ENCODE measurements at places on chromosomes 12 and 14. TPM values are rescaled to one million over a fixed set of nuclear protein-coding genes. Genes with fewer than 3 reads are reported as not detected.

GRCh38 chr14:85313560-85314207 lies 216.3 kb upstream of the FLRT2 start:
- H3K36me3 ChIP-seq = no peaks in the 10 kb centered on the region
- H3K27ac ChIP-seq = no peak overlapping the region
- no peaks in the 10 kb centered on the region for H3K4me1 ChIP-seq
- H3K4me3 ChIP-seq = no peak overlapping the region

GRCh38 chr12:117370588-117370987 lies 9.2 kb upstream of the NOS1 start:
- no peak overlapping the region for H3K4me3 ChIP-seq
- H3K4me1 ChIP-seq = no peaks in the 10 kb centered on the region
- H3K36me3 ChIP-seq = no peaks in the 10 kb centered on the region
- DNase-seq = no peak

DNA sequence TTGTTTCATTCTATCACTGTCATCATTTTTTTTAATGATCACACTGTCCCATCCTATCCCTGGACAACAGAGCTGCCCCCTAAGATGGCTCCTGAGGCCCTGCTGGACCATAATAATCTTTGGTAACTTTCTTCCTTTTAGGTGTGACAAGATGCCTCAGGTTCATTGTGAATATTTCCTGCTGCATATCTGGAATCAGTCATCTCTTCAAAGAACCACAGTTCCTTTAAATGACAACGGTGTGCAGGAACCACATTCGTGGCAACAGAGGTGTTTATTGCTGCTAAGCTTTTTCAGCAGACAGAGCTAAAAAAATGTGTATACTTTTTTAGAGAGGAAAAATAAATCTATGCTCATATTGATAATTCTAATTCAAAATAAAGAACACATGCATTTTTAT lies 312.9 kb downstream of the MED13L start:
- no peak for DNase-seq
- H3K36me3 ChIP-seq = peaks cover 31% of the 10 kb centered on the region
- H3K27ac ChIP-seq = no peak overlapping the region
- no peaks in the 10 kb centered on the region for H3K4me1 ChIP-seq
- no peak overlapping the region for H3K4me3 ChIP-seq
- no peaks in the 10 kb centered on the region for H3K27me3 ChIP-seq

- 0 out of 2 replicates have a peak, but pooled peaks cover 7% of the 10 kb centered on the region for H3K27me3 ChIP-seq
- H3K4me3 ChIP-seq = no peak overlapping the region
- no peaks in the 10 kb centered on the region for H3K36me3 ChIP-seq
- DNase-seq = no peak
Measured at GRCh38 chr12:47714826-47715386, 9.1 kb upstream of the RPAP3 start.

GRCh38 chr12:22881878-22882385 lies 257.0 kb downstream of the ETNK1 start:
- no peaks in the 10 kb centered on the region for H3K4me1 ChIP-seq
- H3K27me3 ChIP-seq = no peaks in the 10 kb centered on the region
- DNase-seq = no peak
- no peak overlapping the region for H3K27ac ChIP-seq
- H3K4me3 ChIP-seq = no peak overlapping the region
- no peaks in the 10 kb centered on the region for H3K36me3 ChIP-seq

- H3K36me3 ChIP-seq = no peaks in the 10 kb centered on the region
- no peak overlapping the region for H3K27ac ChIP-seq
- no peaks in the 10 kb centered on the region for H3K27me3 ChIP-seq
- no peak overlapping the region for H3K4me3 ChIP-seq
Measured at GRCh38 chr12:30985814-30986452, 59.4 kb downstream of the TSPAN11 start.

DNA sequence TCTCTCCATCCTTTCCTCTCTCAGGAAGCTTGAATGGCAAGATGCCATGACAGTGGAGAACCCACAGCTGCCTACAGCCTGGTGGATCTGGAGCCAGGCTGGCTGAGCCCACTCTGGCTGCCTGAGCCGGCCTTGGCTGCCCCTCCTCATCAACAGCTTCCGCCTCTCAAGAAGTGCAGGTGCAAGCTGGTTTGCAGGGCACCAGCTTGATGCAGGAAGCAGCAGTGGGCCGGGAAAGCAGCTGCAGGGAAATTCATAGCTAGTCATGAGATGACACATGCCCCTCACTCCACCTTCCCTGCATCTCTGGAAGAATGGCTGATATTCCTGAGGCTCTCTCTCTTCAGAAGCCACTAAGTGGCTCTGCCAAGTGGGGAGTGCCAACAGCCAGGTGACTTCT lies 289.1 kb downstream of the RPS29 start:
- no peaks in the 10 kb centered on the region for H3K27me3 ChIP-seq
- no peak overlapping the region for H3K27ac ChIP-seq
- DNase-seq = no peak
- H3K4me1 ChIP-seq = no peaks in the 10 kb centered on the region

- no peaks in the 10 kb centered on the region for H3K36me3 ChIP-seq
Measured at GRCh38 chr12:72178871-72179270, 93.3 kb upstream of the TRHDE start.

- no peaks in the 10 kb centered on the region for H3K36me3 ChIP-seq
- no peaks in the 10 kb centered on the region for H3K4me1 ChIP-seq
- H3K27ac ChIP-seq = no peak overlapping the region
- DNase-seq = no peak
Measured at GRCh38 chr14:71333705-71334104, 426.4 kb downstream of the PCNX1 start.

The PRB4 gene
- not detected for polyA plus RNA-seq

The NPFF gene
- not detected for polyA plus RNA-seq

- H3K27ac ChIP-seq = no peak overlapping the region
- no peaks in the 10 kb centered on the region for H3K36me3 ChIP-seq
- no peak for DNase-seq
- H3K4me1 ChIP-seq = peaks cover 5% of the 10 kb centered on the region
Measured at GRCh38 chr12:18932715-18933114, 194.8 kb downstream of the CAPZA3 start.

The TNS2 gene
- 5.0 TPM for polyA plus RNA-seq

The TAC3 gene
- 45.3 TPM for polyA plus RNA-seq

Measured in H1 (cell line).